ENCODE measurements at places on chromosomes 6 and 20.

DNA sequence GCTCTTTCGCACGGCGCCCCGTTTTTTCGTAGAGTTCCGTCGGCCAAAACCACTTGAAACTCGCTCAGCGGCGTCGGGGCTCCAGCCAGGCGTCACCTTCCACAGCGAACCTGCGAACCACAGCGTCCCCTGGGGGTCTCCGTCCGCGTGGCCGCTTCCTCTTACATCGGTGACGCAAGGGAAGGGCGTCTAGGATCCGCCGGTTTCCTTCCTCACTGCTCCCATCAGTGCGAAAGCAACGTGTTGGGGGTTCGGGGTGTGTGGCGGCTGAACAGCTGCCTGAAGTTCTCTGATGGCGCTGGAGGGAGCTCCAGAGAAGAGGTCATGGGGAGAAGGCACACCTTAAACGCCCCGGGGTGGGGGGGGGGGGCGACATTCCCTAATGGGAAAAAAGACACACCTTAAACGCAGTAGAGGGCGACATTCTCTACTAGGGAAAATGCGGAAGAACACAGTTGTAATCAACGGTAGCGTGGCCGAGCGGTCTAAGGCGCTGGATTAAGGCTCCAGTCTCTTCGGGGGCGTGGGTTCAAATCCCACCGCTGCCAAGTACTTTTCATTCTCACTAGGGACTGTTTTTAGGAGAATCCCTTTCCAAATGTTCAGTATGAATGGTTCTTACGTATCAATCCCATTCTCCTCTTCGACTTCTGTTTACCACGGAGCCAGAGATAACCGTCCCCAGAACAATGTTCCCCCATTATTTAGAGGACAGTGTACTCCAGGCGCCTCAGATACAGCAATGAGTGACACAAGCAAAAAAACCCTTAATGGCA lies 16.4 kb downstream of the ZNF311 start:
- peak; percentile 60 for DNase-seq

DNA sequence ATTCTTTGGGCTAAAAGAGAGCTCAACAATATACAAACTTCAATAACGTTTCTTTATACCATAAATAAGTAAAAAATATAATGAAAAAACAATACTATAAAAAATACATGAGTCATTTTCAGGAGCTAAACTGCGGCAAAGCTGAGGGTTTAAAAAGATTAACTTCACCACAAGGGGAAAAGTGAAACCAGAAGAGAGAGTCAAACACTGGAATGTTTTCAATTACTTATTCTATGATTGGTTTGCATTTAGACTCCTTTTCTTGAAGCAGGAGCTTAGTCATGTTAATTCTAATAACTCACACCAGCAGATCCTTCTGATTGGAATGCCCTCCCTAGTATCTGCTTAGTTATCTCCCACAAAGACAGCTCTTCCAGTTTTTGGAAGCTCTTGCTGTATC lies 627.3 kb downstream of the UTRN start:
- no peak for DNase-seq

- DNase-seq = no peak
Measured at GRCh38 chr20:63926298-63926697, 29.9 kb downstream of the UCKL1 start.

- no peak for DNase-seq
Measured at GRCh38 chr20:4840801-4841200, 119.1 kb downstream of the PRND start.

DNA sequence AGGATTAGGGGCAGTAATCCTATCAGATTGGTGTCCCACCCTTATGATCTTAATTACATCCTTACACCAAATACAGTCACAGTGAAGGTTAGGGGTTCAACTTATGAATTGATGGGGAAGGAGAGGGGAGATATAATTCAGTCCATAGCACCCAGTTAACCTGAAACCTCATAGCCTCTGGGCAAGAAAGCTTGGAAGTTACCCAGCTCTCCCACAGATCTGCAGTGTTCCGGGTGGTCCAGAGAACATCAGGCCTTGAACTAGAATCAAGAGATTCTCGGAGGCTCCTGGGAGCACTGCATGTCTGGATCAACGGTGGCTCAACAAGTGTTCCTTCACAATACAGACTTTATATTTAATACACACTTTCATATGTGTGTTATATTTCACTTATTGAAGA lies 392.6 kb upstream of the MARCKS start:
- no peak for DNase-seq

GRCh38 chr6:29968130-29968529 lies 25.8 kb downstream of the HLA-A start:
- no peak for DNase-seq

GRCh38 chr6:343960-344815 lies 47.4 kb upstream of the IRF4 start:
- no peak for DNase-seq

- no peak for DNase-seq
Measured at GRCh38 chr6:90401933-90402830, 105.5 kb upstream of the BACH2 start.

DNA sequence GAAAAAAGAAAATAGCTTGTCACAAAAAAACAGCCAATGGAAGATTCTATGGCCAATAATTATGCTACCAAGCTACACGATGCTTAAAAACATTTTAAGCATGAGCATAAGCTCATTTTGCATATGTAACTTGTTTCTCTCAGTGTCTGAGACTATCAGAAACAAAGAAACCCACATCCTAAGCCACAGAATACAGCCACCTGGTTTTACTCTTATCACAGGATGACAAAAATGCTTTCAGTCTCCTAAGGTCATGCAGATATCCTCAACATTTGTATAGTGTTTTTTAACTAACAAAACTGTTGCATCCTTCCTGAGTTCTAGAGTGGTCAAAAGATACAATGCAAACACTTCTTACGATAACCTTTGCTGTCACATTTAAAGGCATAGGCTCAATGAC lies 172.1 kb upstream of the RUNX2 start:
- DNase-seq = no peak

DNA sequence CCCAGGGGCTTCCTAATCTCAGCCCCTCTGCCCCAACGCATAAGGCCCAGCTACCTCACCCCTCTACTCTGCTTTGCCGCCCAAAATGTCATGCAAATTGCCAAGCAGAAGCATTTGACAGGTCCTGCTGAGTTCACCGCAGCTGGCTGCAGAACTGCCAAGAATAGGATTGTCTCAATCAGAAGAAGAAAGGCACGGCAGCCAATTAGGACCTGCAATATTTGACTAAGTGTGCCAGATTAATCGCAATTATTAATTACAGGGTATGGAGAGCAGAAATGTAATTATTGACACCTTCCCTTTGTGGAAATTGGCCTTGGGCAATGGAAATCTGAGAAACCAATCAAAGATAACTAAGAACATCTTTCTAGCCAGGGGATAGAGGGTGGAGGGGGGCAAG lies 318.6 kb downstream of the LRFN2 start:
- no peak for DNase-seq

DNA sequence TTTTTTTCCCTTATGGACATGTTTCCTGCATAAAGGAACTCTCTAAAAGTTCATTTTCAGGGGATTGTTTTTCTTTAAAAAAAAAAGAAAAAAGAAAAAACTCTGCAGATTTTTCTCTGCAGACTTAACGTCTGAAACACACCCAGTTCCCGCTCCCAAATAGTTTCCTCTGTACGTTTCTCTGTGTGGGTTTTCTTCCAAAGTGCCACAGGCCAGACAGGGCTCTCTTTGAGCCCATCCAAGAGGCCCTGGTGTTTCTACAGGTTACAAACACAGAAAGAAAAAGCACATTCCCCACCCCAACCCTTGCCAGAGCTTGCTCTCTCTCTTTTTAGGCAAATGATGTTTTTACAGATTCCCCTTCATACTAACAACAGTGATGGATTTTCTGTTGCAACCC lies 258.6 kb downstream of the FNDC1 start:
- DNase-seq = no peak

- no peak for DNase-seq
Measured at GRCh38 chr6:91081452-91082067, 494.7 kb upstream of the MAP3K7 start.

GRCh38 chr20:17753516-17753915 lies 53.8 kb downstream of the BANF2 start:
- DNase-seq = no peak

GRCh38 chr20:47428851-47429336 lies 72.4 kb upstream of the ZMYND8 start:
- DNase-seq = no peak

- no peak for DNase-seq
Measured at GRCh38 chr6:168370310-168370991, 50.9 kb upstream of the DACT2 start.

- no peak for DNase-seq
Measured at GRCh38 chr20:11867291-11867919, 50.3 kb upstream of the BTBD3 start.

- no peak for DNase-seq
Measured at GRCh38 chr6:30724906-30725667, 4.9 kb downstream of the TUBB start.

- DNase-seq = no peak
Measured at GRCh38 chr20:10671221-10671918, 2.4 kb downstream of the JAG1 start.

GRCh38 chr6:89895276-89895874 lies 1.1 kb downstream of the GJA10 start:
- DNase-seq = no peak

DNA sequence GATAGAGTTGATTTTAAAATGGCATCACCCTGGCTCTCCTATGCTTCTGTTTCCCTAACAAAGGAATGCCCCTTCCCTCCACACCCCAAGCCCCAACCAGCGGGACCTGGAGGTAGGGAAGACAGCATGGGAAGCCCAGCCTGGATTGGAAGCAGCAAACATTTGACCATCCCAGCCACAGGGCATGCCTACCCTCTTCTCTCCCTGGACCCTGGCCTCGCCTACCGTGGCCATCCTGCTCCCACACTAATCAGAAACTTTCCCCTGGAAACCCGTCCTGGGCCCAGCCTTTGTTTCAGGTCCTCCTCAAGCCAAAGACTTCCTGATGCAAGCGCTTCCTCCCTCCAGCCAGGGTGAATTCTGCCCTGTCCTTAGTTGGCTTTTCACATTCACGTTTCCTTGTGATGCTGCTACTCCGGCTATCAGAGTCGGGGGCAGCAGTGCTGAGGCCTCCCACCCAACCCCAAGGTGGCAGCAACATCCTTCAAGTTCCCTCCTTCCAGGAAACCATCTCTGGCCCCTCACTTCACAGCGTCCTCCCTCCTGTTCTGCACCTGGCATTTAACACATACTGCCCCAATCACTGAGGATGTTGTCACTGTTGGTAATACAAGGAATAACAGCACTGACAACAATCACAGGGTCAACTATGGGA lies 18.2 kb upstream of the ANGPT4 start:
- no peak for DNase-seq

GRCh38 chr6:1388630-1389368 lies 577 bp upstream of the FOXF2 start:
- DNase-seq = no peak

DNA sequence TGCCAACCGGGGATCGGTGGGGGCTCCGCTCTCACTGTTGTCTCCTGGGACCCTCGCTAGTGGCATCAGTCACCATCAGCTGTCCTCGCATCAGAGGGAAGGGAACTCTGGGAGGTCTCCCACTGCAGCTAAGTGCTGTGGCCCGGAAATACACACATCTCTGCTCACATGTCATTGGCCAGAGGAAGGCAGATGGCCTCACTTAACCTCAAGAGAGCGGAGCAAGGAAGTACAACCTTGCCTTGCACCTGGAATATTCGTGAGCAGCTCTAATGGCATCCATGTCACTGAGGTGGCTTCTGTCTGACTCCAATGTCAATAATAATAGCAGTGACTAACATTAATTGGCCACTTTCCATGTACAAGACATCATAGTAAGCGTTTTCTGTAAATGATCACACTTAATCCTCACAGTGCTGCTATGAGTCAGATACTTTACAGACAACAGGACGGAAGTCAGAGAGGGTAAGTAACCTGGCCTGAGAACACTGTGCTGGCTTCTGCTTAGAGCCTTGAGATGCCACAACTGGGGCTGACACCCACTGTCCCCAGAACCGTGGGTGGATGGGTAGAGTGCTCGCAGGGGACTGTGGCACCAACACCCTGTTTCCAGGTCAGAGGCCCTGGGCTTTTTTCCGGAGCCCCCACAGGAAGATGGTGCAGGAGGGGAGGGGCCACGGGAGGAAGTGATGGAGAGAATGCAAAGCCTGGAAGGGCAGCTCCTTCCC lies 6.0 kb downstream of the LHFPL5 start:
- DNase-seq = no peak

- no peak for DNase-seq
Measured at GRCh38 chr6:40962241-40962640, 76.8 kb downstream of the UNC5CL start.

GRCh38 chr6:45595010-45595851 lies 217.5 kb upstream of the SUPT3H start:
- DNase-seq = no peak

GRCh38 chr6:103062136-103062535 lies 1668.6 kb downstream of the GRIK2 start:
- no peak for DNase-seq

DNA sequence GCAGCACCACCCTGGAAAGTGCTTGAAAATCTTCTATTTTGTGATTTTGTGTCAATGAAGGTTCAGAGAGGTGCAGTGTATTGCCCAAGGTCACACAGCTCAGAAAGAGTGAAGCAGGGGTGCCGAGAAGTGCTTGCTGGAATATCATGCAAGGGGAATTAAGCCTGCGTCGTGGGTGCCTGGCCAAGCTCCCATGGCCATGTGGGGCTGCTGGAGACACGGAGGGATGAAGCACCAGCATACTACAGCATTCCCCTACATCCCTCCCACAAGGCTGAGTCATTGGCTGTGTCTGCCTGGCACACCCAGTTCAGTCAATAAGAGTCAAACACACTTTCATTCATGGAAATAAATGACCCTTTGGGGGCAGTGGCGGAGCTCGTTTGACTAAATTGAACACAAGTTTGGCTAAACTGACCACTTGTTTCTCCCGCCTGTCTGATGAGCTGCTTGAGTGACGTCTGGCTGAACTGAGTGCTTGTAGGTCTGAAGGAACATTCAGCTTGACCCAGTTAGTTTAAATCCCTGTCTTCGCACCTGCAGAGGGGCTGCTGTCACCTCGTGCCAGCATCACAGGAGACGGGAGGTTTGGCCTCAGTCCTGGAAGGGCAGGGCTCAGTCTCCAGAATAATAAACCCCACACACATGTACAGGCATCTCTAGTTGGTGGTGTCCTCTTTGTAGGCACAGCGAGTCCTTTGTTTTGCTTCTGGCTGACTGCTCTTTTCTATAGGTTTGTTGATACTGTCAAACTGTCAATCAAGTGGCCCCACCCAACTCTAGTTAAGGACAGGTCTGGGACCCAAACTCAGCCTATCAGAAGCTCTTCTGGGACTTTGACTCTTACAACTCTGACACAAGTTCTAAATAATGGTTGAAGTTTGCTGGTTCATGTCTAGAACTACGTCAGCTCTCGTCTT lies 8.4 kb upstream of the TGM2 start:
- DNase-seq = no peak
